Subcutaneous preadipocyte (primary cell): ENCODE measurements at places on chromosomes 3 and 15. TPM values are rescaled to one million over a fixed set of nuclear protein-coding genes. Genes with fewer than 3 reads are reported as not detected.

Gene FGD5
- 5.3 and 10.3 TPM in 2 replicates for total RNA-seq

Gene GBE1
- 201 and 233 TPM in 2 replicates for total RNA-seq

Gene ERICH6
- total RNA-seq = under 0.01 TPM in 1 of 2 replicates, not detected in the other

Gene CRABP1
- total RNA-seq = not detected in 2 replicates

Gene EHHADH
- 1.8 and 3.1 TPM in 2 replicates for total RNA-seq
